ENCODE measurements at places on chromosomes 5 and 9.
A peak's percentile ranks its signal among the peaks of the same experiment; 100 is the strongest.

- no peak for DNase-seq
Observed at GRCh38 chr9:86277072-86277471, 5.3 kb downstream of the ISCA1 start.

DNA sequence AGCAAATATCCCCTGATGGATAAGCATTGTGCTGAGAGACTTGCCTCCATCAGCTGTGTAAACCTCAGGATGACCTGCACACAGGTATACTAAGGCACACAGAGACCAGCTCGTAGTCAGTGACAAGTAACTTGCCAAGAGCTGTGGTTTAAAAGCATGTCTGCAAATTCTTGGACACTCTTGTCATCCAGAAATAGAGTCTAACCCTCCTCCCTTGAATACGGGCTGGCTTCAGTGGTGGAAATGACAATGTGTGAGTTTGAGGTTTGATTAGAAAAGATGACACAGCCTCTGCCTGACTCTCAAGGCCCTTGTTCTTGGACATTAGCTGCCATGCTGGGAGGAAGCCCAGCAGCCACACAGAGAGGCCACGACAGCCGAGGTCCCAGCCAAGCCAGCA lies 114.4 kb downstream of the GADD45G start:
- DNase-seq: no peak

DNA sequence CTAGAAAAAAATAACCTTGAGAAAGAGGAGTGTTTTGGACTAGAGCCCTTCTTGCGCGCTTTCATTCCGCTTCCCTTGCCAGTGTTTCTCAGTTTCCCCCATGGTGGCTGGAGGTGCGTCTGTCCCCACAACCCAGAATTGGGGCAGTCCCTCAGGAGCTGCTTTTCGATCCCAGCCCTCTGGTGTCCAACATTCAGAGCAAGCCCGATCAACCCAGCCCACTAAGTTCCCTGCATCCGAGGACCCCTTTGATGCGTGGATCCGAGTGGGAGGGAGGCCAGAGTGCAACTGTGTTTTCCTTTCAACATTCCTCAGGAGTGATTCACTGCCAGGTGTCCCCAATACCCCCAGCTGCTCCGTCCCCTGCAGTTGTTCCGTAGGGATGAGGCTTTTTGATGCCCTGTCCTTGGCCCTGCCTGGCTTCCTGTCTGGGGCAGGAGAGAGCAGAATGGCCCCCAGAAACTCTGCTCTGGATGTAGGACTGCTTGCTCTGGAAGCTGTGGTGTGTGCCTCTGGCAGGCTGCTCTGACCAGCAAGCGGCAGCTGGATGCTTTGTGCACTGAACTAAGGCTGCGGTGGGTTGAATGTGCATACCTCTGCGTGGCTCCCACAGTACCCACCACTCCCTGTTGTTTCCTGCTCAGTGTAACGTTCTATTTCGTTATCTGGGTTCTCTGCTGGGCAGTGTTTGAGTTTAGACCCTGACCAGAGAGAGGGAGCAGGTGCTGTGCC lies 117.5 kb downstream of the BOD1 start:
- DNase-seq: no peak

DNA sequence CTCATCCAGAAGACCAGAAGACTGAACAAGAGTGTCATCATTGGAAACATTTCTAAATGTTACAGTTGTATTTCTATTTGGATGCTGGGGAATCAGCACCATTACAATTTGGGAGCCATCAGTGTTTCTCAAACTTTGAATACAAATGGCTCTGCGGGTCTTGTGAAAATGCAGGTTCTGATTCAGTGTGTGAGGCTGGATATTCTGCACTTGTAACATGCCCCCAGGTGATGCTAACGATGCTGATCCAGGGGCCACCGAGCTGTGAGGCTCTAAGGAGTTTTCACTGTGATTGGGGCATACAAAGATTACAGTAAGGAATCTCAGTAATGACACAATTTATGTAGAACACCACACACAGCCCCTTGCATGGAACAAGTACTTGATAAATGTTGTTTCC lies 167.7 kb downstream of the ACTL7B start:
- no peak for DNase-seq

GRCh38 chr5:16521521-16522483 lies 56.2 kb upstream of the ZNF622 start:
- DNase-seq: no peak

- peak; percentile 41 for DNase-seq
Observed at GRCh38 chr5:112757468-112758208, 20.0 kb downstream of the APC start.

DNA sequence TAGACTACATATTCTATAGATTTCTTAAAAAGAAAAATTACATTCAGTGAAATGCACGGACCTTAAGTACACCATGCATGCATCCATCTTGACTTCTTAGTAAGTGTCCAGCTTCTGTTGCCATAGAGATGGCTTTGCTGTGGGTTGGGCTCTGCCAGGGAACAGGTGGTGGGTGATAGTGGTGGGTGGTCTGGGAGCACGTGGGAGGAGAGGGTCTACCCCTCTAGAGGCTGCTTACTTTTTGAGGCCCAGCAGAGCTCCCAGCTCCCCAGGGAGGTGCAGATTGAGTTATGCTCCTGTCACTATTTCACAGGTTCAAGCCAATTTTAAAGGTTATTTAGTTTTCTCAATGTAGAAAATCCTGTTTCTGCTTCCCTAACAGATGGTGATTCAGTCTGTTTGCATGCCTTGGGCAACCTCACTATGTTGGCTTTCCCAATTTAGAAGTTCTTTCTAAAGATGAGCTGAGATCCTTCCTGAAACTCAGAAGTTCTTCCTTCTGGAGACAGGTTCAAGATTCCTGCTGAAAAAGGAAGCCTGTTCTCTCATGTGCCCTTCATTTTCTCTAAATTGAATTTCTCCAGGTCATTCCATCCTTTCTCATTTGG lies 107.4 kb upstream of the LHFPL2 start:
- DNase-seq: no peak

- no peak for DNase-seq
Observed at GRCh38 chr5:135227064-135228022, 171.7 kb downstream of the MACROH2A1 start.

- DNase-seq: no peak
Observed at GRCh38 chr5:176943816-176944215, 44.7 kb upstream of the HK3 start.

- no peak for DNase-seq
Observed at GRCh38 chr5:40685193-40685592, 5.5 kb downstream of the PTGER4 start.

GRCh38 chr5:168328814-168329213 lies 37.4 kb downstream of the WWC1 start:
- no peak for DNase-seq

GRCh38 chr5:141871870-141872269 lies 6.3 kb downstream of the PCDH1 start:
- DNase-seq: no peak

DNA sequence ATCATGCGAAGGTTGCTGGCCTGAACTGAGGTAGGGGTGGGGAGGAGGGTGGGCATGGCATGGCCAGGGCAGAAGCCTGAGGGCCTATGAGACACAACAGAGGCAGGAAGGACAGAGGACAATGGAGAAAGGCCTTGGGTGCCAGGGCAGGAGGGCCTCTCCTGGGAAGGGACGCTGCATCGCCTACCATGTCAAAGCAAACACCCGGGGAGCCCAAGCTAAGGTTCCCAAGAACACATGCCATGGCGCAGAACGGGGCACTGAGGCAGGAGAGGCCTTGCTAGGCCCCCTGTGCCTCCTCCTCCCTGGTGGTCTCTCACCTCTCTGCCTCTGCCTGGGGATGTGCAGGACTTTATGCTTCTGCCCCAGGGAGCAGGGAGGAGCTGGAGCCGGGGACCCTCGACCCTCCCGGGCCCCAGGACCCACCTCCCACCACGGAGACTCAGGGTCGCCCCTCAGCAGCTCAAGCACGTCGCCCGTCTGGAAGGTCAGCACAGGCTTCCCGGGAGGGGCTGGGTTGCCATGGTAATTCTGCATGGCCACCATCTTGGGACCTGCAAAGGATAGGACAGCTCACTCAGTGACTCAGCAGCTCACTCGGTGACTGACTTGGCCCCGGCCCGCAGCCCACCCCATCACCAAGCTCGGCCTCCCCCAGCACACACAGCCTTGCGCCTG lies 40.3 kb upstream of the SARDH start:
- DNase-seq: no peak

GRCh38 chr5:133398646-133399101 lies 213.7 kb downstream of the FSTL4 start:
- no peak for DNase-seq

GRCh38 chr5:134577796-134578577 lies 52.5 kb downstream of the JADE2 start:
- peak; percentile 31 for DNase-seq

- no peak for DNase-seq
Observed at GRCh38 chr9:133448487-133448972, 11.2 kb upstream of the CACFD1 start.
